ENCODE measurements at places on chromosomes 3 and 15.

GRCh38 chr15:50543556-50543955, 2.9 kb downstream of the USP50 start:
- no peak for DNase-seq

DNA sequence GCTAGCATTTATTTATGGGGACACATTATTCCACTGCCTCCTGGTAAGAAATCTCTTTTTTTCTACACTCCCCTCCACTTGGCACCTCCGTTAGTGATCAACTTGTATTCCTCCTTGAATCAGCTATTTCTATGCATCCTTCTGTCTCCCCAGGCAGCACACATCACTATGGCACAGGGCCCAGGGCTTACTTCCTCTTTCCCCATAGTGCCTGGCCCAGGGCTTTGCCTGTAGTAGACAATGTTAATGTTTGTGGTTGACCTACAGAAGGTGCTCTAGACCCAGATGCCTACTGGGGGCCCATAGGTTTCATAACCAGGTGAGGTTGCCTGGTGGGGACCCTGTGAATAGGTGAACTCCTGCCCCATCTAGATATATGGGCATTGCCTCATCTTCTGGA, 44.9 kb downstream of the EPHB1 start:
- no peak for DNase-seq

GRCh38 chr3:34582055-34582454, 783.6 kb downstream of the PDCD6IP start:
- DNase-seq: no peak

GRCh38 chr3:46504789-46505188, 7.0 kb downstream of the RTP3 start:
- peak; percentile 38 for DNase-seq

DNA sequence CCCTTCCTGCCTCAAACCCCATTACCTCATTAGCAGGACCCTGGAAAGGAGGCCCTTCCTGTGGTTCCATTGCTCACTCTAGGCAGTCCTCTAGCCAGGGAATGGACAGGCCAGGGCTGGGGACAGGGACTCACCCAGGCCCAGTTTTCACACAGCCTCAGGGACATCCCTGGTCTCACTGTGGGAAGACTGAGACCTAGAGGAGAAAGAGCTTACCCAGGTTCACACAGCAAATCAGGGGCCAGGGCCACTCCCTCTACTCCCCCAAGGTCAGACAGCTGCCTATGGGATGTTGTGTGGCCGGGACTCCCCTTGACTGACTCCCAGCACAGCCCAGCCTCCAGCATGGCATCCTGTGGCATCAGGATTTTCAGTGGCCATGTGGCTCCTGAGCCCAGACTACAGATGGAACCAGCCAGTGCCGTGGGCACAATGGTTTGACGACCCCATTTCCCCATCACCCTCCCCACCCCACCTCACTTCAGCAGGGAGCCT, 49.3 kb downstream of the ADAMTS7 start:
- DNase-seq: no peak

- no peak for DNase-seq
Observed at GRCh38 chr3:190345027-190345821, 23.0 kb upstream of the CLDN1 start.

DNA sequence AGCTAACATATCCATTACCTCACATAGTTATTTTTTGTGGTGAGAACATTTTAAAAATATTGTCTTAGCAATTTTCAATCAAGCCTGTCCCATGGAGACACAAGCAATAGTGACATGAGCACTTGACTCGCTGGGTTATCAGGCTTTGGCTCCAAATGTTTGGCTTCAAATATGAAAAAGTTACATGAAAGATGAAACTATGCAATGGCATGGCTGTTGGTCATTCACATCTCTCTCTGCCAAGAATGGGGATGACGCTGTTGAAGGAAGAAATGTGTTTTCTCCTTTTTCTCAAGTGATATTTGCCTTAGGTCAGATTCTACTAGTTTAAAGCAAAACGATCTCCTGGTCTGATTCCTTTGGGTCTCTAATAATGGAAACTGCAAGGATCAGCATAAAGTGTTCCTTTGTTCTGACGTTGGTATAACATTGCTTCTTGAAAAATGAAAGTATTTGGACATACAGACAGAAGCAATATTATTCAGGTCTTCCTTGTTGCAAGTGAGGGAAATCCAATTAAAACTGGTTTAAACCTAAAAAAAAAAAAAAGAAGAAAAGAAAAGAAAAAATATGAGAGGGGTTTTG, 71.2 kb downstream of the SSUH2 start:
- no peak for DNase-seq

GRCh38 chr3:193630005-193630404, 37.0 kb downstream of the OPA1 start:
- no peak for DNase-seq

- DNase-seq: no peak
Observed at GRCh38 chr15:67691450-67691849, 133.9 kb upstream of the SKOR1 start.

DNA sequence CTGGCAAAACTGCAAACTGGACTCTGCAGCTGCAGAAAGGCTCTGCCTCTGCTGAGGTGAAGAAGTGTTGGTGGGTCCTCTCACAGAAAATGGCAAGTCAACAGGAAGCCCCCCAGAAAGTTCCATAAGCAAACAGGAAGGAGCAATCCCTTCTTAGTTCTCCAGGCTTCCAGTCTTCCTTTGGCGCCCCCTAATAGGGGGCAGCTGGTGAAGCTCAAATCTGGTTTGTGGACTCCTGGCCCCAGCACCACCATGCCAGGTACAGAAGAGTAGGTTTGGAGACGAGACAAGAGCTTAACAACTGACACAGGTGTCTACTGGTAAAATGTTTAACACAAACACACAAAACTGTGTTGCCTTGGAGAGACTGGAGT, 35.5 kb downstream of the LEO1 start:
- DNase-seq: no peak

- no peak for DNase-seq
Observed at GRCh38 chr15:38373016-38373415, 80.9 kb upstream of the FAM98B start.

GRCh38 chr3:136546720-136547119, 205.5 kb downstream of the STAG1 start:
- DNase-seq: no peak

- DNase-seq: peak; percentile 9
Observed at GRCh38 chr15:69574506-69574905, 121.9 kb downstream of the RPLP1 start.

DNA sequence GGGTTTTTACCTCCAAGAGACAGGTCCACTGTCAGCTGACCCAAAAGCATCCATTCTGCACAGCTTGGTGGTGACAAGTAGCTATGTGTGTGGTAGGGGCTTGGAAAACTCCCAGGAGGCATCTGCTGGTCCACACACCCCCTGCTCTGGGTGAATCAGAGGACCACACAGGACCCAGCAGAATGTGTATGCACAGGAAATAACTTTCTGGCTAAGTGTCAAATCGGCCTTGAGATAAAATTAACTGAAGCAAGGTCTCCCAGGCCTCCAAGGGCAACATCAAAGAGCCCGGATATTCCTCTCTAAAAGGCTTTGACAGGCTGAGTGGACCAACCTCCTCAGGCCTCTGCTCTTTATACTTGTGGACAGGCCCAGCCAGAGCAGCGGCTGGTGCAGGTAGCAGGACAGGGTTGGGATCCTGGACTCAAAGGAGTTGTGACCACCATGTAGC, 66.5 kb downstream of the CTNNB1 start:
- DNase-seq: no peak

- no peak for DNase-seq
Observed at GRCh38 chr15:79522656-79523055, 90.5 kb downstream of the MINAR1 start.

GRCh38 chr15:66628976-66629723, 63.4 kb upstream of the LCTL start:
- DNase-seq: no peak

DNA sequence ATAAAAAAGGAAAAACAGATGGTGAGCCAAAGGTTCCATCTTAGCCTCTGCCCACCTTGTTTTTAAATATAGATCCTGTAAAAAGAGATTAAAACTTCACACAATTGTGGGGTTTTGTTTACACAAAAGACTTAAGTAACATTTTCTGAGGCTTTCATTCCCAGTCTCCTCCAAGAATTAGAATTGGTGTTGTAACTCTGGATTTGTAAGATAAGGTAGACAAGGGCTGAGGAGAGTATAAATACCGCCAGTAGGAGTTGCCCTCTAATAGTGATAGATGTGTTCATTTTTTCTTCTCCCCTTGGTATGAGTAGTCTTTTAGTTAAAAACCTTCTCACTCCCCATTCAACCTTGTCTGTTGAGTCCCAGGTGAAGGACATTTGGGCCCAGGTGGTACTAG, 8.5 kb downstream of the MINDY2 start:
- DNase-seq: no peak

GRCh38 chr3:16884748-16885592, at the start of gene PLCL2:
TSS of gene PLCL2 (plus strand) at chr3:16884955. CDS start at chr3:16885040, 85 bp downstream.
- DNase-seq: peak; percentile 69

- DNase-seq: no peak
Observed at GRCh38 chr15:57160823-57161560, 215.3 kb upstream of the CGNL1 start.

DNA sequence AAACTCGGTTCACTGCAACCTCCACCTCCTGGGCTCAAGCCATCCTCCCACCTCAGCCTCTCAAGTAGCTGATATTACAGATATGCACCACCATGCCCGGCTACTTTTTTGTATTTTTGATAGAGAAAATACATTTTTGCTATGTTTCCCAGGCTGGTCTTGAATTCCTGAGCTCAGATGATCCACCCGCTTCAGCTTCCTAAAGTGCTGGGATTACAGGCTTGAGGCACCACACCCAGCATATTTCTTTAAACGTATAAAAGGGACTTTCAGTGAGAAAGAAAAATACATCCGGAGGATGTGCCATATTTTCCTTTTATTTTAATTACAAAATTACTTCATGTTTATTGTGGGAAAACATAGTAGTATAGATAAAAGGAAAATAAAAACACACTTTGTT, 55.2 kb downstream of the RPL39L start:
- no peak for DNase-seq

GRCh38 chr15:63255489-63255990, 21.9 kb upstream of the APH1B start:
- DNase-seq: no peak

- DNase-seq: no peak
Observed at GRCh38 chr3:60289341-60290121, 961.7 kb downstream of the FHIT start.
